ENCODE measurements at places on chromosomes 1 and 21.

- peak; percentile 24 for DNase-seq
These were observed 650 bp downstream of the PCNX2 start for GRCh38 chr1:233294913-233295236.

GRCh38 chr1:71464016-71464415, 383.2 kb upstream of the ZRANB2 start:
- no peak for DNase-seq

GRCh38 chr1:88237058-88237457, 447.0 kb upstream of the PKN2 start:
- DNase-seq = no peak

DNA sequence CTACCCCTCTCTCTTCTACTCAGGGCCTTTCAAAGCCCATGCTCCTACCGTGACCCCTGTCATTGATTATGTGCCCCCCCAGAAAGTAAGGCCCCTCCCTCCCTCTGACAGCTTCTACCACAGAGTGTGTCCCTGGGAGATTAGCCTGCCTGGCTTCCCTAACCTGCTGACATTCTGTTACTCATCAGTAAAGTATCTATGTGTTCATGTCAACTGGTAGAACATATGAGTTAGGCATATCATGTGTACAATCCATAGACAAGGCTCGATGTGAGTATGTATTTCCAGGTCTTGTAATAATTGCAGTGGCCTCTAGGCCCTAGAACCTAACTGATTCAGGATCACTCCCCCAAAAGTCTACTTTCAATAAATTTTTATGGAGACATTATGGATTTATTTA, 120.0 kb downstream of the GIPC2 start:
- DNase-seq = no peak

DNA sequence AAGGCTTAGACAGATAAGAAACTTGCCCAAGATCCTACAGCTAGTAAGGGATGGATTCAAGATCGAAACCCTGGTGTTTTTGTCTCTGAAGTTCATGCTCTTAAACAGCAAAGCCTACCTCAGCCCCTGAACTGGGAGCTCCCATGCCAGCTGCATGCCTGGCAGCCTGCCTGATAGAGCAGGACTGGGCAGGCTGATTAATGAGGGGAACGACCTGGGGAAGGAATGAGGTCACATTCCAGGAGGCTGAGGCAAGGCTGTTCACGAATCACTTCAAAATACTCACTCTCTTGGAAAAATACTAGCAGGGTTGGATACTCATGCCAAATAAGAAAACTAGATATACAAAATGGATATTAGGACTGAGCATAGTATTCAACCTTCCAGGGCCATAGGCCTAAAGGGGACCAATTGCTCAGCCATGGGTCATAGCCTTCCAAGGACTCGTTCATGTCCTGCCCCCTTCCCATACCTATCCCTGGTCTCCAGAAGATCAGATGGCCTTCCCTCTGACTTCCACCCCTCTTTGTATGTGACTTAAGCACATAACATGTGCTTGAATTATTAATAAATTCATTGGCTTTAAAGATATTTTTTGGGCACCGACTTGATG, 15.6 kb upstream of the TACSTD2 start:
- no peak for DNase-seq

DNA sequence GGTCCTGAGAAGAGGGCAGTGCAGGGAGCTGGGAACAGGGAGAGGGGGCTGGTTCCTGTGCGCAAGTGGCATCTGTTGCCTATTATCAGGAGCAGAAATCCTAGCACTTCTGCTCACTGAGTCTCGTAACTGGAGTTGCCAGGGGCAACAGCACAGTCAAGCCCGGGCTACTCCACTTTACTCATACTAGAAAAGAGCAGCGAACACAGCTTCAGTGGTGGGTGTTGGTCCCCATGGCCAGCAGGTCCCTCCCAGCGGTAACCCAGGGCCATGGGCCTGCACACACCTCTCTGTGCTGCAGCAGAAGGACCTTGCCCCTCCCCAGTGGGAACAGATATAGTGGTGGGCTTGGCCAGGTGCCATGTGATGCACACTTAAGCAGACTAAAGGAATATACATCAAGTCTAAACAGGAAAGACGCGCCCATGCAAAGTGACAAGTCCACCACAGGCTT, 8.5 kb downstream of the PYCR2 start:
- DNase-seq = no peak

DNA sequence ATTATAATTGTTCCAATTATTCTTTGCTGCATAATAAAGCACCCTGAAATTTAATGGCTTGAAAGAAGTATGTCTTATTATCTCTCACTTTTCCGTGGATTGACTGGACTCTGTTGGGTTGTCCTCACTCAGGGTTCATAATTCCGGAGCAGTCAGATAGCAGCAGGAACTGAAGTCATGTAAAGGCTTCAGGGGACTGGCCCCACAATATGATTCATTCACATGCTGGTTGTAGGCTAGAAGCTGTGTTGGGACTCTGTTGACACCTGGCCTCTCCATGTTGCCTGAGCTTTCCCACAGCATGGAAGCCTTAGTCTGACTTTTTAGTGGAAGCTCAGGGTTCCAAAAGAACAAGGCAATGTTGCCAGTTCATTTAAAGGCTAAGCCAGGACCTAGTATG, 367.1 kb upstream of the ADGRL2 start:
- no peak for DNase-seq

DNA sequence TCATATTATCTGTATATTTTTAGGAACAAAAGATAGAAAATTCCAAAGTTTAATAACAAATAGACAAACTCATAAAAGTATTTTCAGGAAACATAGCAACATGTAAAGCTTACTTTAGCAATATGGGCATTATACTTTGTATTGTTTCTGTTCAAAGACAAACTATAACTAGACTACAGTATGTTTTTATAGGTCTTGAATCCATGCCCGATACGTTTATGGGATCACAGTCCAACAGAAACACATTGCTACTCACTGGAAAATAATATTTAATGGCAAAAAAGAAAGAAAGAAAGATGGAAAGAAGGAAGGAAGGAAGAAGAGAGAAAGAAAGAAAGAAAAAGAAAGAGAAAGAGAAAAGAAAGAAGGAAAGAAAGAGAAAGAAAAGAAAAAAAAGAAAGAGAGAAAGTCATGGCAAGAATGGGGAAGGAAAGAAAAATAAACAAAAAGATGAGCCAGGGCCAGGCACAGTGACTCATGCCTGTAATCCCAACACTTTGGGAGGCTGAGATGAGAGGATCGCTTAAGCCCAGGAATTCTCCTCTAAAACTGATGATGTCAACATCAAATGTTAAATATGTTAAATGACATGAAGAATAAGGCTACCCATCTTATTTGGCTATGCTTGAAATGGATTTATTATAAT, 32.7 kb downstream of the TM2D1 start:
- DNase-seq = no peak

GRCh38 chr1:22613951-22614350, 22.5 kb upstream of the C1QA start:
- no peak for DNase-seq

DNA sequence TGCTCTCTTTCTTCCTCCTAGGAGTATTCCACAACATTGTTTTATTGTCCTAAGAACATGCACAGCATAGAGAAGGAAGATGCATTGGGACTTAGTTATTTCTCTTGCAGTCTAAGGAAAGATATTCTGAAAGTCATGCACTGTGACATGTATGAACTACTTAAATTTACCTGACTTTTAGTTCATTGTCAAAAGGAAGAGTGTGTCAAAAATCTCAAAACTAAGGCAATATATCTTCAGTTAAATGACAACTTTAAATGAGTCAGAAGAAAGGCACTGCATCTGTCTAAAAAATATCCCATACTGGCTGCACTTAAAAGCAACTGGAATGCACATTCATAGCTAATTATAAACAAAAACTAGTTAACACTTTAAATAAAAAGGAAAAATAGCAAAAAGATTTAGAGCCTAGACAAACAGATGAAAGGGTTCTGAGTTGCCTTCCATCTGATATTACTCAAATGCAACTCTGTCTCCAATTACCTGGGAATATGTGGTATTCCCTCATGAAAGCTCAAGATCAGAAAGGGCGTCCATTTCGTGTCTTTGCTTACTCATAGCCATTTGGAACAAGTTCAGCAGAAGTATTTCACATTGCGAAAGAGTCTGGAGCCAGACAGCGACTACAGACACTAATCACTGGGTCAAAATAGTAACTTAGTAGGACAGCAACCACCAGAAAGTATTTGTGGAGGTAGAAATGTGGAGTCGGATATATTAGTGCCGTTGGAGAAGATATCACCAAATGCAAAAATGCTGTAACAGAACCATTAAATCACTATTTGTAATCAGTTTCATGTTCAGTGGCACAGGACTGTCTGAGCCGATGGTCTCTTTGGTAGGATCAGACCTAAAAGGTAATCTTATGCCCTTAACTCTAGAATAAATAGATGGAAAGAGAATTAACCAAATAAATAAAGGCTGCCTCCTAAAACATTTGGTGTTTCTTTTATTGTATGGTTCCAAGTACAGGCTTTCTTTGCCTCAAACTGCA, 225.7 kb downstream of the GREM2 start:
- no peak for DNase-seq

DNA sequence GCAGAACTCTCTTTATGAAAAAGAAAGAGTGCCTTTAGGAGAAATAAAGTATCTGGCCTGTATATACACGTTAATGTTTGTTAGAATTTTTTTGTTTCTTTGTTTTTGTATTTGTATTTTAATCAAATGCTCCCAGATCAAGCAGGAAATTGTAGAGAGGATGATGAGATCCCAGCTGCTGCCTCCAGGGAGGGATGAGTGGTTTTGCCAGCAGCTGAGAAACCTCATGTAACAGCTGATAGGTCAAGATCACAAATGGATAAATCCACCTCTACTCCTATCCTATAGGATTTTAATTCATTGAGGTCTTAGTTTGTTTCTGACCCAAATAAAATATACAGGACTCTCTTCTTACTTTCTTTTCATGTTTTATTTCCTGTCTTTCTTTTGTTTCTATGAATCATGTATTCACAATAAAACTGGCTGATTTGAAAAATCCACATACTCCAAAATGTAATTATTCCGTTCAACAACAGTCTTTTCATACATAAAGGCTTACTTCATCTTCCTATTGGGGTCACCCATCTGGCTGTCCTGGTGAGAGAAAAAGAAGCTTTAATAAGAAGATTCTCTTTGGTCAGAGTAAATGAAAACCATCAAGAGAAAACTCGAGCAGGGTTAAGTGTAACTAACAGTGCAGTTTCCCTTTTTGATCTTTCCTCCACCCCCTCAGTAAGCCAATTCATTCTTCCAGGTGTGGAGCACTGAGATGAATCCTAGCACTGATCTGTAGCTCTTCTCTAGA, 129.3 kb upstream of the PLPPR5 start:
- no peak for DNase-seq

Data from activated T-helper 1 cell treated with anti-CD3 and anti-CD28 coated beads, Interleukin-2, amount 50 U/mL, for 16 hours (primary cell).